Frontal cortex (tissue), 4 donors: ENCODE measurements at places on chromosomes 6 and 20. TPM values are rescaled to one million over a fixed set of nuclear protein-coding genes. Genes with fewer than 3 reads are reported as not detected.

DNA sequence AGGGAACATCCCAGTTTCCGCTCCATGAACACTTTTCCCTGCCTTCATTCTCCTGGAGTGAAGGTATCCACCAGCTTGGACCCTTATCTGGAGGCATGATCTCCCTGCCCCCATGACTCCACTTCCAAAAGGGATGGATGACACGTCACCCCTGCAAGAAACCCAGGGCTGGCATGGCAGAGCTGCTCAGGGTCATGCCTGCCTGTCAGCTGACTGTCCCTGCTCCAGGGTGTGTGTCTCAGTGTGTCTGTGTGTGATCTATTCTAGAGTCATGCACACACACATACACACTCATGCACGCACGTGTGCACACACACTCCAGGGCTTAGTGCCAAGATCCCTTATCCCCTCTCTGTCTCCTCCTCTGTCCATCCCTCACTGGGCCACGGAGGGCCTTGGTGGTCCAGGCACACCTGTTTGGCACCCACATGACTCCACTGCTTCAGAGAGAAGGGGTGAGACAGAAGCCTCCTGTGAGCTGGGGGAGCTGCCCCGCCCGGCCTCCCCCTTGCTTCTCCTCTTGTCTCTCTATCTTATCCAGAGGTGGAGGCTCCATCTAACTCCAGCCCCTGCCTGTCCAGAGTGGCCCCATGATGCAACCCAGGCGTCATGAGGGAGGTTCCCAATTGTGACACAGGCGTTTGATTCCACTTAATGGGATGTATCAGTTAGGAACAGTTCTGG is 290.9 kb downstream of the CDC5L start:
- no peak for DNase-seq

PCK1 gene
- total RNA-seq, result under 0.01 TPM

DNA sequence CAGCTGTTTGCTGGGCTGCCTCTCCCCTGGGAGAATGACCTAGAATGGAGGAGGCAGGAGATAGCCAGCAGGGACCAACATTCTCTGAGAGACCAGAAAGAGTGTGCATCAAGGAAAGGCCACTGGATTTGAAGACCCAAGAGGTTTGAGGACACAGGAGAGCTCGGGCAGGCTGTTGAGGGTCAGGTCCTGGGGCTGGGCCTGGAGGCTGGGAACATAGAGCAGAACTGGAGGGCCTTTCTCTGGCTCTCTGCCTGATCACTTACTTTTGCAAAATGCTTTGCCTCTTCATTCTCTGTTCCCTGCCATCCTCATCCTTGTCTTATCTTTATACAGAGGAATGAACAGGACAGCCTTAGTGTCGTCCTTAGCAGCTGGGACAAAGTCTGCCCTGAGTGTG is 2.5 kb downstream of the IYD start:
- DNase-seq, result no peak

DNA sequence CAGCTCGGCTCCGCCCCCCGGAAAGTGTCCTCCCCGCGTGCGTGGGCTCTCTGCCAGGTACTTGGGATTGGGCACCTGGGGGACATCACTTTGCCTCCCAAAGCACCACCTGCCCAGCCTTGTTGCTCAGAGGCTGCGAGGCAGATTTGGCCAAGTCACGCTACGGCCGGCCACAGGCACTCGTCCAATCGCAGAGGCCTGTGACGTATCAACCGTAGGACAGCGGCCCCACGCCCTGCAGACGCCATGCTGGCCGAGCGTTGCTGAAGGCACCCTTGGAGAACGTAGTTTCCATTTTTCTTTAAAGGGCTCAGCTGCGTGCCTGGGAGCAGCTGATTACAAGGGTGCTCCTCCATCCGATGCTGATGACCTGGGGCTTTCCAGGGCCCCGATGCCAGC is 3.1 kb downstream of the NTSR1 start:
- DNase-seq, result no peak

GRCh38 chr6:32932132-32932868 is 8.5 kb downstream of the HLA-DMB start:
- DNase-seq, result no peak

LGSN gene
- total RNA-seq, result 0.82 TPM

AHI1 gene
- total RNA-seq, result 42.8 TPM

TMEM200A gene
- total RNA-seq, result 20.4 TPM

- DNase-seq, result no peak
Observed at GRCh38 chr20:51284871-51285270, 257.6 kb downstream of the NFATC2 start.

DNA sequence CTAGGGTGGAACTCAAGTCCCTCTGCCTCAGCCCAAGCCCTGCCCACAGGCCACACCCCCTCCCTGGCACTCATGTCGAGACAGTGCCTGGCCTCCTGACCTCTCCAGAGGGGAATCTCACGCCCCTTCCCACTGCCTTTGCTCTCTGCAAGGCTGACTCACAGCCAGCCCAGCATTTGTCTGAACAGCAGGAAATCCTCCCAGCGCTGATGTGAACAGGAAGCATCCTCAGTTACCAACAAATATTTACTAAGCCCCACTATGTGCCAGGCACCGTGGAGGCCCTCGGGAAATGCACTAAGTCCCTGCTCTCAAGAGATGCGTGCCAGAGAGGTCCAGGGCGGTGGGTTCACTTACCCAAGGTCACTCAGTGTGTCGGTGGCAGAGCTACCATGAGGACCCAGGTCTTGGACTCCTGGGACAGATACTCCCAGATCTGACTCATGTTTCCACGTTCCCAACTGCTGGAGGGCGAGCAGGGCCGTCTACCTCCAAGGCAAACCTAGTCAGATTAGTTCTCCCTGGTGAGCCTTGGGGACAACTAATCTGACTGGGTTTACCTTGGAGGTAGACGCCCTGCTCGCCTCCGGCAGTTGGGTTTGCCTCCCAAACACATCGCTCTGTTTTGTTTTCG is 7.8 kb downstream of the ADA start:
- DNase-seq, result no peak

- DNase-seq, result no peak
Observed at GRCh38 chr6:28543651-28544610, 18.2 kb downstream of the GPX5 start.

ZC2HC1B gene
- not detected for total RNA-seq

LY6G6F gene
- total RNA-seq, result not detected

GRCh38 chr6:52877786-52878185 is 31.7 kb downstream of the GSTA3 start:
- no peak for DNase-seq

DNA sequence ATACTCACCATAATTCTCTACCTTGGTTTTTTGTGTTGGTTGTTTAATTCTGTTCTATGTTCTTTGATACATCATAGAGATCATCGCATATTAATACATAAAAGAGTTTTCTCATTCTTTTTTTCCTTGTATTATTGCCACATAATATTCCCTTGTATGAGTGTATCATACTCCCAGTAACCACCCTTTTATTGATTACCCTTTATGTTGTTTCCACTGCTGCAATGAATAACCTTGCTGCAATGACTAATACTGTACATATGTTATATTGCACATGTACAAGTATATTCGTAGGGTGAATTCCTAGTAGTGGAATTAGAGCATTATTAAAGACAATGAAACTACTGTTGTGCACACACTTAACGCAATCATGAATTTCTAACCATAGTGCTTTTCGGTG is 9.1 kb upstream of the SF3B5 start:
- DNase-seq, result no peak

GRCh38 chr20:63977739-63978276 is 1.6 kb downstream of the SAMD10 start:
- DNase-seq, result no peak

BPIFA1 gene
- not detected for total RNA-seq

DNA sequence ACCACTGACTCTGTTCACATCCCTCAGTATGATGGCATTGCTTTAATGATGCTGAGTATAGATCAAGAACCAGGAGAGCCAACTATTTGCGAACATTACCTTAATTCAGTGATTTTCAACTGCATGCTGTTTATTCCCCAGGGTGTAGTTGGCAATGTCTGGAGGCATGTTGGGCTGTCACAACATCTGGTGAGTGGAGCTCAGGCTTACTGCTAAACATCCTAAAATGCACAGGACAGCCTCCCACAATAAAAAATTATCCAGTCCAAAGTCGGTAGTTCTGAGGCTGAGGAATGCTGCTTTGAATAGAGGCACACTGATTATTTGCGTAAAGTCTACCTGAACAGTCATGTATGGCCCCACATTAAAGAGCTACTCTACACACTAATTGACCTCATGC is 94.8 kb upstream of the OPRM1 start:
- DNase-seq, result no peak

DNA sequence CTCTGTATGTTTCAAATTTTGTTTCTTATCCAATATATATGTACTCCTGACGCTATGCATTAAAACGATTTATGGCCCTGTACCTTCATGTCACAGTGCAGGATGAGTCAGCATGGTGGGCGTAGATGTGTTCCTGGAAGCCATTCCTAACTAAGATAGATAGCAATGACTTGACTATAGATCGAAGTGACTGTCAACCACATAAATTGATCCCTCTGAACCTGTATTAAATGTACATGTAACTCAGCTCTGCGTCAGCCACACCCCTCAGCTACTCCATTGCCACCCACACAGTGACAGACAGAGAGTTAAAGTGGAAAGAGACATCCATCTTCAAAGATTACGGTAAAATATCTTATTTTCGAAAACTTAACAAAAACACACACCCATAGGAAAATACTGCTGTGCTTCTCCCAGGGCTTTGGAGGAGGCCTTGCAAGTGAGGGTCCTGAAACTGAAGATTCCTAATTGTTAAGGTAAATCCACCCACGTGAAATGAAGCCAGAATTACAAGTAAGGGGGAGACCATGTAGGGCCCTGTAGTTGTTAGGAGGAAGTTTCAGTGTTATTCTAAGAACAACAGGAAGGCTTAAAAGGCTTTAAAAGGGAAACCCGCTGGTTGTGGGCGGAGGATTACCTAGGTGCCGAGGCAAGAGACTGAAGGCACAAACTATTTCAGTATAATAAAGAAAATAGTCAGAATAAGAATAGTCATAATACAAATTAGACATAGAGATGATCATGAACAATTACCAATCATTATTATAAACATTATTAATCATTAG is 10.3 kb upstream of the RAD21L1 start:
- DNase-seq, result no peak

PRR18 gene
- under 0.01 TPM for total RNA-seq

GRCh38 chr6:56687551-56687950 is 44.9 kb upstream of the DST start:
- DNase-seq, result no peak

DNA sequence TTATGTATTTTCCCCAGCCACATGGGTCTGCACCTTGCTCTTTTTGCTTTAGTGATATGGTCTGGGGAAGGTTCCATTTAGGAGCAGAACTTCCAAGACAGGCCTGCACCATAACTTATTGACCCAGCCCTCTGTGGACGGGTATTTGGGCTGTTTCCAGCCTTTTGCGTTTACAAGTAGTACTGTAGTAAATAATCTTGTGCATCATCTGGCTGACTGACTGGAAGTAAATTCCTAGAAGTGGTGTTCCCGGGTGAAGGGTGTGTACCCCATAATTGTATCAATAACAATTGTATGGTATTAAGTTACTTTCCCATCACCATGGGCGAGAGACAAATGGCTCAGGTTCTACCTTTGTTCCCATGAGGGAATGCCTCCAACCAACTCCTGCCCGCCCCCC is 31.6 kb downstream of the SPDEF start:
- DNase-seq, result no peak

EPHA7 gene
- 65.6 TPM for total RNA-seq

DNA sequence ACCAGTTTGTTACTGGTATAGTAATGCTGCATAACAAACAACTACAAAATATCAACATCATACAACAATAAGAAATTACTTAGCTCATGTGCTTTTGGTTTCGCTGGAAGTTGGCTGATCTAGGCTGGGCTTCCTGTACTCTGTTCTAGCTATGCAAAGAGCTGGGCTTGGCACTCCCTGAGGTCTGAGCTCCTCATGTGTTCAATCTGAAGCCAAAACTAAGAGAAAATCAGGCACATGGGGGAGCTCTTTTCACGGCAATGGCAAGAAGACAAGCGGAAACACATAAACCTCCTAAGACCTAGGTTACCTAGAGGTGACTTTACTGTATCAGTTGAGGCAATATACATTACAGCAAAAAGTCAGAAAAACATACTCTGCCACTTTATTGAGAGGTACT is 574.2 kb downstream of the KHDRBS2 start:
- DNase-seq, result no peak

GRCh38 chr20:43669332-43669731 is 2.4 kb downstream of the MYBL2 start:
- no peak for DNase-seq
